ENCODE measurements at places on chromosomes 4 and X. TPM values are rescaled to one million over a fixed set of nuclear protein-coding genes. Genes with fewer than 3 reads are reported as not detected.

PRICKLE3 gene
- 6.0 TPM for polyA plus RNA-seq

MAGEA2B gene
- not detected for polyA plus RNA-seq

GRCh38 chr4:61493041-61493440, 292.9 kb downstream of the ADGRL3 start:
- no peaks in the 10 kb centered on the region for H3K27me3 ChIP-seq
- no peak overlapping the region for H3K4me3 ChIP-seq

DNA sequence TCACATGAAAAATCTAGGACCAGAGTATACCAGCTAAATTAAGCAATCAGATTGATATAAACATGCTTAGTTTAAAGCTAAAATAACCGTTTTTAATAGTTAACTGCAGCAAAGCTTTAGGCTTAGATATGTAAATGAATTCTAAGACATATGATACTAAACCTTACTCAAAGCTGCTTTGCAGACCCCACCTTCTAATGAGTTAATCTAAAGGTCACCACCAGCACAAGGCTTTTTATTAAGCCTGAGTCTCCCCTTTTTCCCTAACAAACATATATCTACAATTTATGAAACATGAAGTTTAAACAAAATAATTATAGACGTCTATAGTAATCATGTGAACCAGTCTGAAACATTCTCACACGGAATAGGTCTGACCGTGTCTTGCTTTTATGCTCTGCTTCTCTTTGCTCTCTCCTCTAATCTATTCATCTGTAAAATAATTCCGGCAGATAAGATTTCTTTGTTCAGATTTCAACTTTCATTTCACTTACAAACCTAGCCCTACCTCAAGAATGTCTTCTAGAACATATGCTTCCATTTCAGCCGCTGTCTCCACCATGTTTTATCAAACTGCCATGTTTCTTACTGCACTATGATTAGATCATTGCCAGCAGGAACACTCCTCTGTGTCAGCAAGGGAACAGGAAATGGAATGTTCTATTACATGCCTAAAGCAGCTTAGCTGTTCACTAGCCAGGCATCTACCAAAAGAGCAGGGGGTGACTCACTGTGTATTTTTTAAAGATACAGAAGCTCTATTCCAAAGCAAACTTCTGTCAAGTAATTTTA, 35.9 kb downstream of the ANKRD17 start:
- H3K27me3 ChIP-seq = no peaks in the 10 kb centered on the region
- H3K4me3 ChIP-seq = peak overlapping the region; percentile 39
- peaks cover 7% of the 10 kb centered on the region for H3K4me1 ChIP-seq
- peak overlapping the region; percentile 88 for H3K27ac ChIP-seq

- H3K27ac ChIP-seq = no peak overlapping the region
- H3K4me1 ChIP-seq = peaks cover 11% of the 10 kb centered on the region
- no peaks in the 10 kb centered on the region for H3K27me3 ChIP-seq
- no peak overlapping the region for H3K4me3 ChIP-seq
Measured at GRCh38 chr4:83025563-83025962, 9.4 kb upstream of the COPS4 start.

CPZ gene
- polyA plus RNA-seq = 3.0 TPM

GRCh38 chrX:18353931-18354368, 538 bp downstream of the SCML2 start:
- no peaks in the 10 kb centered on the region for H3K4me1 ChIP-seq
- peaks cover 12% of the 10 kb centered on the region for H3K27me3 ChIP-seq
- DNase-seq = no peak
- no peak overlapping the region for H3K27ac ChIP-seq
- H3K36me3 ChIP-seq = no peaks in the 10 kb centered on the region

DNA sequence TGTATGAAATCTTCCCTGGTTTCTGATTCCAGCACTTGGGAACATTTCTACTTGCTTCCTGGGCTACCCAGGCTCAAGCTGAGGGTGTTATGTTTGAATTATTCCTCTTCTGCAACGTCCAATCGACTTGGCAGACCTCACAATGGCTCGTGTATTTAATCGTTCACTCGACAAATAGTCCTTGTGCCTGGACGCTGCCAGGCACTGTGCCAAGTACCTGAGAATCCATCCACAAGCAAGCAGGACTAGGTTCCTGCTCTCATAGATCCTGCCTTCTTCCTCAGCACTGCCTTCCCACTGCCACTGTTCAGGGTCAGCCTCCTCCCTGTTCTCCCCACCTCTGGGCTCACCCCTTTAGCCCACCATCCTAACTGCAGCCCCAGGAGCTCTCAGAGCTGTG, 113.3 kb downstream of the EFNB1 start:
- peak; percentile 62 for DNase-seq
- H3K27ac ChIP-seq = no peak overlapping the region
- no peaks in the 10 kb centered on the region for H3K4me1 ChIP-seq
- H3K36me3 ChIP-seq = no peaks in the 10 kb centered on the region
- H3K27me3 ChIP-seq = no peaks in the 10 kb centered on the region
- no peak overlapping the region for H3K4me3 ChIP-seq

GRCh38 chr4:87881115-87881514, 48.3 kb downstream of the MEPE start:
- no peak overlapping the region for H3K27ac ChIP-seq
- H3K27me3 ChIP-seq = no peaks in the 10 kb centered on the region
- DNase-seq = no peak
- H3K36me3 ChIP-seq = no peaks in the 10 kb centered on the region
- H3K4me1 ChIP-seq = no peaks in the 10 kb centered on the region

MAGEA4 gene
- polyA plus RNA-seq = not detected

F8A3 gene
- 9.2 TPM for polyA plus RNA-seq

- peak overlapping the region; percentile 50 for H3K4me3 ChIP-seq
- peak; percentile 82 for DNase-seq
- H3K27ac ChIP-seq = peak overlapping the region; percentile 30
- no peaks in the 10 kb centered on the region for H3K36me3 ChIP-seq
- H3K27me3 ChIP-seq = no peaks in the 10 kb centered on the region
- peaks cover 6% of the 10 kb centered on the region for H3K4me1 ChIP-seq
Measured at GRCh38 chr4:185470501-185471195, 885 bp downstream of the CCDC110 start.

PFKFB1 gene
- polyA plus RNA-seq = 0.18 TPM

DNA sequence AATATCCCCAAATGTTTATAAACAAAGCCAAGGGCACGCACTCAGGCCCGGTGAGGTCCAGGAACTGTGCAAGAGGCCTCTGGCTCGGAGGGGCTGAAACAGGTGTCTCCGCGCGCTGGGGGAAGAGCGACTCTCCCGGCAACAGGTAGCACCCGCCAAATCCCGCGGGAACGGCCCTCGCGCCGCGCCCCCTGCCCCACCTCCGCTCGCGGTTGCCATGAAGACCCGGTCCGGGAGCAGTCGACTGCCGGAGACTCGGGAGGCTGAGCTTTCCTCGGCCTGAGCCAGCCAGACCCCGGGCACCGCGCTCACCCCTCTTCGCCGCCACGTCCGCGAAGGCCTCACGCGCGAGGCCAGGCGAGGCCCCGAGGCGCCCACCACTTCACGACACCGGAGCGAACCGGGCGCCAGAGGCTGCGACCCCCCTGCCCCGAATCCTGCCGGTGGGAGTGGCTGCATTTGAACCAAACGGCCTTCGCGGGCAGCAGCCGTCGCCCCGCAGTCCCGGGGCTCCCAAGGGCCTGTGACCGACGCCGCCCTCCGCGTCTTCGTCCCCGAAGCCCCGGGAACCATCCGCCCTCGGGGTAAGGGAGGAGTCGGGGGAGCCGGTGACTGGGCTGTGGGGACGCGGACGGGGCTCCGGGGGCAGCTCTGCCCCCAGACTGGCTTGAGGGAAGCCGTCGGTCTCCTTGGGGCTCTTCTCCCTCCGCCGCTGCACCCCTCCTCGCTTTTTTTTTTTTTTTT, at the start of gene NSUN7:
Gene NSUN7 (plus strand): TSS at position 239 of the 744 bp plus-strand sequence. CDS start 739 bp downstream, outside the sequence.
- DNase-seq = peak; percentile 91
- H3K4me1 ChIP-seq = no peaks in the 10 kb centered on the region
- no peaks in the 10 kb centered on the region for H3K36me3 ChIP-seq
